ENCODE measurements at places on chromosomes 3 and 15.
A peak's percentile ranks its signal among the peaks of the same experiment; 100 is the strongest.

DNA sequence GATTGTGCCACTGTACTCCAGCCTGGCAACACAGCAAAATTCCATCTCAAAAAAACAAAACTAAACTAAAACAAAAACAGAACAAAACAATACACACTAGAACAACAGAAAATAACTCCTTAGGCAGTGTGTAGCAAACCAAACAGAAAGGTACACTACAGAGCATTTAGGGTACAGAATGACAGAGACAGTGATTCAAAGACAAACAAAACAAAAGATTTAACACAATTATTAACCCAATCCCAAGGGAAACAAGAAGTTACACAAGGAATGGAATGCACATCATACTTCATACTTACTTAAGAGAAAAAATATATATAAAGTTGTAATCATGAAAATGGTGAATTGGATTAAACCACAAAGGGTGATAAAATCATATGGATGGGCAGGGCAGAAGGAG, 12.9 kb downstream of the SLC25A20 start:
- DNase-seq: no peak

DNA sequence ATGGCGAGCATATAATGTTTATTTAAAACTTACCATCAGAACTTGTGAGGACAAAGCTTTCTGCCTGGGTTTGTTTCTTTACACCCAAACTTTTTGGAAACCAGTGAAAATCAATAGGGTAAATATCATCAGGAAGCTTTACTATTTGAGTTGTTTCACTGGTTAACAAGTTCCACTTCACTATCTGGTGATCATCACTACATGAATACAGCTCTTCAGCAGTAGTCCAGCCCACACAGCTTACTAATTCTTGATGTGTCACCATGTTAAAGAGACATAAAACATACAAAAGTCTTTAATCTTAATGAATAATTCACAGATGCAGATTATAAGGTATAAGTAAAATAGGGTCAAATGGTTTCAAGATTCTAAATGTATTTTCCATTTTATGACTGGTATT, 17.6 kb downstream of the IFT80 start:
- DNase-seq: no peak

DNA sequence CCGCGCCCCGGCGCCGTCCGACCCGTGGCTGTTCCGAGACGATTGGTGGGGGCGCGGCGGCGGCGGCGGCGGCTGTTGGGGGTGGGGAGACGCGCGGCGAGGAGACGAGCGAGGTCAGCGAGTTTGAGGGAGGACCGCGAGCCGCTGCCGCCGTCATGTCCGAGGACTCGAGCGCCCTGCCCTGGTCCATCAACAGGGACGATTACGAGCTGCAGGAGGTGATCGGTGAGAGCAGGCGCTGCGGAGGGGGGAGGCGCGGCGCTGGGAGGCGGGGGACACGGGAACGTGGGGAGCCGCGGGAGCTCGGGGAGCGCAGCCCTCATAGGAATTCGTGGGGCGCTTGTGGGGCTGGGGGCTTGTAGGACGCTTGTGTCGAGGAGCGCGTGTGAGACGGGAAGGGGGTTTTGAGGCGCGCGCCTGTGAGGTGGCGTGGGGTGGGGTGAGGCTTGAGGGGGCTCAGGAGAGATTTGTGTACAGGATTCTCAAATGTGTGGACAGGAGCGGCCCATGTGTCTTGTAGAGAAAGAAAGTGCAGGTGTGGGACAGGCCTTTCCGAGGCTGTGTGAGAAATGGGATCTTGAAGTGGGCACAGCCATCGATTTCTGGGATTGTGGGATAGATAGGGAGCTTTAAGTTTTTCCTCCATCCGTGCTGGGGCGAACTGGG, 518 bp downstream of the OXSR1 start:
- DNase-seq: peak; percentile 14

- DNase-seq: no peak
These were observed 51.6 kb downstream of the SUCLG2 start for GRCh38 chr3:67602816-67603215.

GRCh38 chr3:127691974-127692373, 19.2 kb downstream of the ABTB1 start:
- no peak for DNase-seq

DNA sequence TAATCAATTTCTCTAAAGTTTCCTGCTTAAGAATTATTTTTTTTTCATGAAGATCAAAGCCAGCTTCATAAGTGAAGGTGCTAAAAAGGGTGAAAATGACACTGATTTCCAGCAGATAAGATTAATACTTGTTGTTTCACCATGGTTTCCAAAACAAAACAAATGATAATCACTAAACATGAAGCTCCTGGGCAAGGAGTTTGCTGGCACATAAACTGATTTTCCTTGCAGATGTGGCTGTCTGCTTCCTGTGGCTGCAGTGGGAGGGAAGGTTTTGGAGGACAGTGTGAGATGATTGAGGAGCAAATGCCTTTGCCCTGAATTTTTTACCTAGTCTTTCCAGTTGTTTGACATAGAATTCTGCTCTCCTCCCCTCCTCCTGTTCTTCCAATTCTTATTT, 228.8 kb downstream of the DIPK2A start:
- no peak for DNase-seq

GRCh38 chr3:141743305-141743704, 5.2 kb downstream of the RNF7 start:
- no peak for DNase-seq

DNA sequence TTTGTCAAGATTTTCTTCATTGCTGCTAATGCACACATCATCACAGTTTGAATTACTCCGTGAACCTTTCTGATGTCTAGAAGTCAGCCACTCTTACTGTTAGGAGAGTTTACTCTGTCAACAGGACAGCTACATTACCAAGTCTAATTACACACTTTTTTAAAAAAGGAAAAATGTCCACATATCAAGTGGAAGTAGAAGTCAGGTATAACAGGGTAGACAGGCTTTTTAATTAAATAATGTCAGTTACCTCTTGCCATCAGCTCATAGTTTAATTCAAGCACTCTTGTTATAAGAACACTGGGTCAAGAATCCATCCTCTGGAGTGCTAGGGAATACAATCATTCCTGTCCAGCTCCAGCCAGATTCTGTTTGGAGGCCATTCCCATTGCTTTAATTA, 232.8 kb downstream of the TAFA4 start:
- DNase-seq: no peak

DNA sequence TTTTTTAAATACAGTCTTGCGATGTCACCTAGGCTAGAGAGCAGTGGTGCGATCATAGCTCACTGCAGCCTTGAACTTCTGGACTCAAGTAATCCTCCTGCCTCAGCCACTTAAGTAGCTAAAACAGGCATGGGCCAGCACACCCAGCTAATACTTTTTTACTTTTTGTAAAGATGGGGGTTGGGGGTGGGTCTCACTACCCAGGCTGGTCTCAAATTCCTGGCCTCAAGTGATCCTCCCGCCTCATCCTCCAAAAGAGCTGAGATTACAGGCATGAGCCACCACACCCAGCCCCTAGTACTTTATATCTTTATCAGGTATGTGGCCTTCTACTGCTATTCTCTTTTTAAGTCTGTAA, 8.3 kb downstream of the PEAK1 start:
- no peak for DNase-seq

- no peak for DNase-seq
These were observed 25.5 kb downstream of the CHP1 start for GRCh38 chr15:41256577-41257038.

DNA sequence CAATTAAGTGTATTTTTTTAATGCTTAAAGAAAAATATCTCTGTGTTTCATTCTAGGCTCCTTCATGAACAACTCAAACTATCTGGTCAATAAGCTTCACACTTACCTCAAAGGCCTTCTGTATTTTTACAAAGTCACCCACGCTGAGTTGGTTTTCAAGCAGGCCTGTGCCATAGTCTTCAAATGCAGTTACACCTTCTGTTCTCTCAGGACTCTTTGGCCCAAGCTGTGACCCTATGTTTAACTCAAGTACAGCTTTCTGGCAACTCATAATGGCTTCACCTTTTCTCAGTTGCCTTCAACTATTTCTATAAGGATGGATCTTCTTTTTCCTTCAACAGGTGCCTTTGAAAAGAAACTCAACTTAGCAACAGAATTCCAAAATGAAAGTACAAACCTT, 587 bp downstream of the WDR49 start:
- no peak for DNase-seq

DNA sequence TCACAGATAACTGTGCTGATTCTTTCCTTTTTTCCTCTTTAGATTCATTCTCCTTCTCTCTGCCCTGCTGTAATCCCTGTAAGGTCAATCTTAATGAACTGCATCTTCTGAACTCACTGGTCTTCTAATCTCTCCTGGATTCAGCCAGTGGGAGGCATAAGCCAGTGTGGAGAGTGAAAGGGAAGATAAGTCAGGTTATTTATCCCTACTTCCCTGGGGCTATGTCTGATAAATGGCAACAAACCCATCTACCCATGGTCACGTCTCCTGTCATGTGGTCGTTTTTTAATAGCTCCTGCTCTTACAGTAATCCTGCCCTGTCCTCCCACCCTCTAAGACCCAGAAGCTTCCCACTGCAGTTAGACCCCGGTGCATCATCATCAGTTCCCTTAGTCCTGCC, 199.6 kb upstream of the NAALADL2 start:
- DNase-seq: no peak

DNA sequence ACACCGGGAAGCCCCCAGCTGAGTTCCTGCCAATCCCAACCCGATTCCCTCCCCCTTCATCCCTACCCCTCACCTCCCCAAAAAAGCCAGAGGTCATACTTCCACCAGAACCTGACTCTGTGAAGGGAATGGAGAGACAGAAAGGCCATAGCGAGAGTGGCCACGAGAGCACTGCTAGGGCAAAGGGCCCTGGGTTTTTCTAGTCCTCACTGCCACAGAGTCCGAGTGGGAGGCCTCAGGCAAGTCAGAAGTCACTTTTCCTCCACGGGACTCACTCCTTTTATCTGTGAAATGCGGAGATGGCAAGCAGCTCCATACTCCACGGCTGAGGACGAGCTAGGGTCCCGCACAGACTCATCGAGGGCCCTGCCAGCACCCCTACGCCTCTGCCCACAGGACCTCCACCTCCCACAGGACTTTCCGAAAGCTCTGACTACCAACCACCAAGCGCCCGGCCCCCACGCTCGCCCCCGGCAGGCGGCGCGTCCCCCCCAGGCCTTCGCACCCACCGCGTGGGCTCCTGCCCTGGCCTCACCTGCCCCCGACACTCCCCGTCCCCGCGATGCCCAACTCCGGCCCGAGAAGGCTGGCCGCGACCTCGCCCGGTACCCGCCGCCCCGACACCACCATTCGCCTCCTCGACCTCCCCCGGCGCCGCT, 792 bp downstream of the ATP13A3 start:
- peak; percentile 25 for DNase-seq

DNA sequence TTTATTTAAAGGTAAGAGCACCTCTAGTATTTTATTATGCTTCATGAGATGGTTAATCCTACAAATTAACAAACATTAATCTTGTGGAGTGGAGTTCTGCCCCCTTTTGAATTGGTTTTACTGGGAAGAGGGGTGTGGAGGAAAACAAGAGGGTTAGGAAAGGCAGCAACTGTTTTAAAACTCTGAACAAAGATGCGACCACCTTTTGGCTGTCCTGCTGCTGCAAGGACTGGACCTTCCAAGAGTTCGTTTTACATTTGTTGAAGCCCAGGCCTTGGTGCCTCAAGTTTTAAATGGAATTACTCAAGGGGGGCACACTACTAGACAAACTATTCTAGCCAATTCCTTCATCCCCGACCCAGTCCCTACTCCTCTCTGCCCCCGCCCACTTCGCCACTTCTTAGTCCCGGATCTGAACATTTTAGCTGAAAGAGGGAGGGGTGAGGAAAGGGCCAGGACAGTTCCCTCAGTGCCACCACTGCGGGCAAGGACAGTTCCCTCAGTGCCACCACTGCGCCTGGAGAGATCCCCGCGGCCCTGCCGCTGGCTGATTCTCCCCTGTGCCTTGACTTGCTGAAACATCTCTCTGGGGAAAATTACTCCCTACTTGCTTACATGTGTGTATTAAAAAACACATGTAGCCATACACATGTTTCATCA, 11.2 kb downstream of the SOX2 start:
- no peak for DNase-seq

DNA sequence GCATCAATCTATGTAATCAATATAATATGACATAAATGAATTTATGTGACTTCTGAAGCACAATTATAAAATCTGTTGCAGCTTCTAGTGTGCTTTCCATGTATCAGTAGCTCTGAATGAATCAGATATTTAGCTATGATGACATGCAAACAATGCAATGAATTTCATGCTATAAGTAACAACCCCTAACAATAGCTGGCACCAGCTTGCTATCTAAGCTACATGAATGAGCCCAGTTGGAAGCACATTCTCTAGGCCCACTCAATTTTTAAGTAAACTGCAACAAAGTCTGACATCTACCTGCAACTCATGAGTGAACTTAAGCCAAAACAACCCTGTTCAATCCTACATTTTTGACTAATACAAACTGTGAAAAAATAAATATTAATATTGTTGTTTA, 507.3 kb upstream of the ROBO1 start:
- DNase-seq: no peak

GRCh38 chr3:197029511-197030167, at the start of gene MELTF:
TSS of gene MELTF (minus strand) at chr3:197029817. CDS start at chr3:197029702, 115 bp downstream.
- peak; percentile 67 for DNase-seq

GRCh38 chr3:142263112-142263511, 37.7 kb upstream of the GK5 start:
- no peak for DNase-seq

DNA sequence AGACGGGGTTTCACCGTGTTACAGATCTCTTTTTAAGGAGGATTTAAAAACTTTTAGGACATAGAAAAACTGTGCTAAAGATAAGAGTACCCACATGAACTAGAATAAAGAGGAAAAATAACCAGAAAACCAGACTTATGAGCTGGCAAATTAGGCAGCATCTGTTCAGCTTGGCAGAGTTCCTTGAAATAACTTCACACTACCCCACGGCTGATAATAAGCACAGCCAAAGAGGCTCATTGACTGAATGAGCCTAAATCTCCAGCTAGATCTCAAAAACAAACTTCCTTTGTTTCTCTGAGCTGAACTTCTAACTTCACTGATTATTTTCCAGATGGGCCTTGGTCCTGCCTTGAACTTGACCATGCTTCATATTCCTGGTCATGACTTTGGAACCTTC, 26.7 kb upstream of the PIK3R4 start:
- DNase-seq: no peak

GRCh38 chr3:45236964-45237363, 10.9 kb upstream of the TMEM158 start:
- DNase-seq: no peak

GRCh38 chr15:93033434-93034045, 55.5 kb downstream of the RGMA start:
- DNase-seq: no peak

DNA sequence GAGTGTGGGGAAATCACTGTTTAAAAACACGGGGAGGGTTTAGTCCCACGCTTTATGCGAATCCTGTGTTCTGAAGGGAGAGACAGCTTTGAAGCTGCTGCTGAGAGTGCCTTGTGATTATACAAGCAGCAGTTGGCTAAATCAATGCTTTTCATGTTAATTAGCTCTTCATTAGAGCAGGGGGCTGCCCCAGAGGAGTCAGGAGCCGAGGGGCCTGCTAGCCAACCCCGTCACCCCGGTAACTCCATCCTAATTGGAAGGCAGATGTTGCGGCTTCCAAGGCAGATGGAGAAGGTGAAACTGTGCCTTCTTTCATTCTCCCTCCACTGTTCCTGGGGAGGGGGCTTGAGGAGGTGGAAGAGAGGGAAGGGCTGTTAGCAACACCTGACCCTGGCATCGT, 92.4 kb upstream of the ANKRD34C start:
- DNase-seq: no peak
